ENCODE measurements at places on chromosomes 6 and 20.
A peak's percentile ranks its signal among the peaks of the same experiment; 100 is the strongest.

- DNase-seq, result no peak
Measured at GRCh38 chr6:32581315-32582095, 8.1 kb downstream of the HLA-DRB1 start.

DNA sequence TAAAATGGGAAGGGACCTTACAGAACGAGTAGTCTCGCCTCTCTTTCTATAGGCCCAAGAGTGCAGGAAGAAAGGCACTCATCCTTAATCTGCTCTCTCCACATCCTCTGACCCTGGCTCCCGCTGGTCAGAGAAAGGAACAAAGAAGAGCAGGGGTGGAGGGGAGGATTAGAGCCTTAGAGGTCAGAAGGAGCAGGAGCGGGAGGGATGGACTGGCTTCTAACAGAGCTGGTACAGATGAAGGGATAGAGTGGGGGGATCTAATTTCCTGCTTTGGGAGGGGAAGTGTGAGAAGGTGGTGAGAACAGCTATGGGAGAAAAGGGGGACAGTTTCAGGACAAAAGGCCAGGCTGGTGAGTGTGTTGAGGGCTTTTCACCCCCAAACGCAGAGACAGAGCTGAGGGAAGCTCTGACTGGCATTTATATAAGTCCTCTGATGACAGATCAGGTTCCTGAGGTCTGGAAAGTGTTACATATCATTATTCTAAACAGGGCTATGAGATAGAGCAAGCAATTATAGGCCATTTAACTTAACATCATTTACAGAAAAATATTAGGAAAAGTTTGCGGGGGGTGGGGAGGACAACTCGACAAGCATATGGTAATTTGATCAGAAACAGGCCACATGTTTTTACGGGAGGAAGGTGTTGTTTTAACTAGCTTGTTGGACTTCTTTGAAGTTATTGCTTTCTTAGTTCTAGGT lies 111.1 kb downstream of the FOXC1 start:
- no peak for DNase-seq

DNA sequence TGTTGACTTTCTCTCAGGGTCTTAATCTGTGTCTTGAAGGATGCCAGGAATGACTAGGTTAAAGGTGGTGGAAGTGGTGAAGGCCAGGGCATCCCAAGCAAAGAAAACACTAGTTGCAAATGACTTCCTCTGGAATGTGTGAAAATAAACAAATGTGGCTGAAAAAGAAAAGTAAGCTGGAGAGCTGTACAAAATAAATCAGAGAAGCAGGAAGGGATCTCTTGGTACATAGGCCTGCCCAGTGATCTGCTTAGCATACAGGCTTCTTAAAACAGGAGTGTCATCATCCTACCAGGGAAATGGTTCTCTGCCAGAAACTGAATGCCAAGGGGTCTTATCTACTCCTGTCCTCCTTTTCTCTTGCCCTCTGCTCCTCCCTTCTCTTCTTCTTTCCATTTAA lies 1616.0 kb downstream of the KHDRBS2 start:
- no peak for DNase-seq

- no peak for DNase-seq
Measured at GRCh38 chr6:139856562-139856961, 482.1 kb upstream of the CITED2 start.

DNA sequence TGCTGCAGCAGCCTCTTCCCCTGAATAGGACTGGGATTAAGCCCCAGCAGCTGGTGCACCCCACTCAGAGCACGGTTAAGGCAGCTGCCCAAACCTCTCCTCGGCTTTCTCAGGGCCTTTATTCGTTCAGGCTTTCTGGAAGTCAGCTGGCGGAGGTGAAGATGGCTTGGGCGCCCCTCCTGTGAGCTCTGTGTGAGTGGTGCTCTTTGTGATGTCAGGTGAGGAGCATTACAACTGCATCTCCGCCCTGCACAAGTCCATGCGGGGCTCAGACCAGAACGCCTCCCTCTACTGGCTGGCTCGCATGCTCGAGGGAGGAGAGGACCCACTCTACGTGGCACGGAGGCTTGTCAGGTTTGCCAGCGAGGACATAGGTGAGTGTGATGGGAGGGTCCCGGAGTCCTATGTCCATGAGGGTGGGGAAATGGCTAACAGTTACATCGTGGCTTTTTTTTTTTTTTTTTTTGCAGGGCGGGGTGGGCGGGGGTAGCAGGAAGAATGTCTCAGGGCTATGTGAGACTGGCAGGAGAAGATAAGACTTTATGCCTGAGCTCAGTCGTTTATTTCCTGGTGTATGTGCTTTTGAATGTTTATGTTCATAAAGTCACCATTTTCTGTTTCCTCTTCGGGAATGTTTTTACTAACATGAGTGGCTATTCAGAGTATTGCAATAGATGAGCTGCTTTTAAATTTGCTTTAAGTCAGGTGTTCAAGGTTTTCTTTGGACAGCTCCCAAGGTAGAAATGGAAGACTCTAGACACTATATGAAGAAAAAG lies 18.2 kb downstream of the WRNIP1 start:
- DNase-seq, result no peak

DNA sequence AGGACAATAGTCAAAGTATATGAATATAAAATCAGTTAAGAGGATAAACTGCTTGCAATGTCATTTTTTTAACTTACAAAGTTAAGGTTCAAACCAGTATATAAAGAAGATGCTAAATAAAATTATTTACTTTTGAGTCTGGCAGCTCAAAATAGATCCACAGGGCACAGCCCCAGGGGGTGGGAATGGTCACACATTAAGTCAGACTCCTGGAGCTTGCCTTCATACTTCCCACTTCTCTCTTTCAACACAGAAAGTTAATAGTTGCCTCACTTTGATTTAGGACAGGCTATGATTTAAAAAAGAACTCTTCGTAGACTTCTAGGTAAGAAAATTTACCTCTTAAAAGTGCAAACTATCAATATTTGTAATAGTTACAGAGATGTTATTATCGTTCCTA lies 158.3 kb upstream of the RUNX2 start:
- DNase-seq, result no peak

GRCh38 chr6:163133691-163134090 lies 280.8 kb upstream of the QKI start:
- no peak for DNase-seq

DNA sequence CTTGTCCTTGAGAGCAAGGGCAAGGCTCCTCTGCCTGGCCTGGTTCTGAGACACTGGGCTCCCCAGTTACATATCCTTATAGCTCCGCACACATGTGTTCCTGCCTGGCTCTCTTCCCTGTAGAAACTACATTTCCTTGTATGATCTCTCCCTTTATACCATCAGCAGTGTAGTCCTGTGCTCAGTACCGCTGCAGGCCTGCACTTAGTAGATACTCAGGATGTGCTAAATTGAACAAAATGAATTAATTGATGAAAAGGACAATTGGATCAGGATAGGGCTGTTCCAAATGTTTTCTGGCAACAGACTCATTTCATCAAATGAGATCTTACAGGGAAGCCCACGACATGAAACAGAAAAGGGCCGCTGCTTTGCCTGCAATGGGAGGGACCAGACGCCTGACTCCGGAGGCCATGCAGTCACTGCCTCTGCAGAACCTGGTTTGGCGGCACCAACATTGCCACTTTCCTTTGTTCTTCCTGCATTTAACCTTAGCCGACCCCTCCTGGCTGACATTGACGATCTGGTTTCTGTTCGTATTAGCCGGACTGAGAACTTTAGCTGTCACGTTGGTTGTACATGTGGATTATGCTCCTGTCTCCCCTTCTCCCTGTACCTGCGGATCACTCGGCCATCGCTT lies 53.3 kb downstream of the CHMP4B start:
- DNase-seq, result no peak

DNA sequence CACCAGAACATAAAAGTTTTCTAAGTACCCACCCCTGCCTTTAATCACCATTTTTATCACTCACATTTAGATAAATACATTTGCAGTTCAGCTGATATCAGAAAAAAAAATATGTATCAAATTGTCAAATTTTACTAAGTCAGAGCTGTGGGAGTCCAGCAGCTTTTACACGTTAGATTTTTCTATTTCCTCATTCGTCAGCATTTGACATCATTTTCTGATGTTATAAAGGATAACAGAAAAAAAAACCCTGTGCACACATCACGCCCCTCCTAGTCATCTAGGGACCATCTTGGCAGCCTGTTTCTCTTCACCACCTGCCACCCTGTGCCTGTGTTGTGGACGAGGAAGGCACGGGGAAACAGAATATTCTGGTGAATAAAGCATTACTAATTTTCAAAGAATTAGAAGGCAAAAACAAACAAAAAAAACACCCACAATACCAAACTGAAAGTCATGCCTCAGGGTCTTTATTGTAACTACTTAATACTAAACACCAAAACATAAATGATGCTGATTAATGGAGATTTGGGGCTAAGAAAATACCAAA lies 12.4 kb downstream of the B4GALT5 start:
- DNase-seq, result peak; percentile 68

- no peak for DNase-seq
Measured at GRCh38 chr20:62968378-62969178, 16.1 kb downstream of the SLC17A9 start.

GRCh38 chr20:56001106-56001785 lies 4.1 kb downstream of the CBLN4 start:
- no peak for DNase-seq

- DNase-seq, result no peak
Measured at GRCh38 chr20:32087070-32087469, 22.4 kb upstream of the TM9SF4 start.

- DNase-seq, result no peak
Measured at GRCh38 chr6:155955038-155955437, 499.4 kb upstream of the NOX3 start.

DNA sequence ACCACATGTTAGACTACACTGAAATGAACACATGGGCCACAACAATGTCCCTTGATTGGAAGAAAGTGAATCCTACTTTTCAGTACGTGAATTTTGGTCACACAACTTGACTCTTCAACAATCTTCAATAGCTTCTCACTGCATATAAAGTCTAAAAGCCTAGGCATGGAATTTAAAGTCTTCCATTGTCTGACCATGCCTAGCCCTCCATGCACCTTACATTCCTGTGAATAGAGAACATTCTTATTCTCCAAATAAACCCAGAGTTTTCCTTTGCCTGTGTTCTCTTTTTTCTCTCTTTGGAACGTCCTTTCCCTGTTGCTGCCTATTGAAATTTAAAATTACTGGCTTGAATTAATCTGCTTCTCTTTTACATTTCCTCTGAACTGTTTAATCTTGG lies 207.5 kb downstream of the ASCC3 start:
- no peak for DNase-seq

DNA sequence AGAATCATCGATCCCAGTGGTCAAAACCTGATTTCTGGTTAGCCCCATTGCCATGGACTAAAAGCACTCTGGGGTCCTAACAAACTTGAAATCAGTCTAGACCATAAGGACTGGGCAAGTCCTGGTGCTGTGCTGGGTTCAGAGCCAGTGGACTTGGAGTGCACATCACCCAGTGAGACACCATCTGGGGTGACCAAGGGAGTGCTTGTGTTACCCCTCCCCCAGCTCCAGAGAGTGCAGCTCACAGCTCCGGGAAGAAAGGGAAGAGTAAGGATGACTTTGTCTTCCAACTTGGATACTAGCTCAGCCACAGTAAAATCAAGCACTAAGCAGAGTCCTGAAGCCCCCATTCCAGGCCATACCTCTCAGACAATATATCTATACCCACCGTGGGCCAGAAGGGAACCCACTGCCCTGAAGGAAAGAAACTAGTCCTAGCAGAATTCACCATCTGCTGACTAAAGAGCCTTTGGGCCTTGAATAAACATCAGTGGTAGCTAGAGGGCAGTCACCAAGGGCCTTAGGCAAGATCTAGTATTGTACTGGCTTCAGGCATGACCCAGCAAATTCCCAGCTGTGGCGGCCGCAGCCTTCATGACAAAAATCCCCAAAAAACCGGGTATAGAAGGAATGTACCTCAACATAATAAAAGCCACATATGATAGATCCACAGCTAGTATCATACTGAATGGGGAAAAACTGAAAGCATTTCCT lies 153.5 kb upstream of the OGFRL1 start:
- no peak for DNase-seq

DNA sequence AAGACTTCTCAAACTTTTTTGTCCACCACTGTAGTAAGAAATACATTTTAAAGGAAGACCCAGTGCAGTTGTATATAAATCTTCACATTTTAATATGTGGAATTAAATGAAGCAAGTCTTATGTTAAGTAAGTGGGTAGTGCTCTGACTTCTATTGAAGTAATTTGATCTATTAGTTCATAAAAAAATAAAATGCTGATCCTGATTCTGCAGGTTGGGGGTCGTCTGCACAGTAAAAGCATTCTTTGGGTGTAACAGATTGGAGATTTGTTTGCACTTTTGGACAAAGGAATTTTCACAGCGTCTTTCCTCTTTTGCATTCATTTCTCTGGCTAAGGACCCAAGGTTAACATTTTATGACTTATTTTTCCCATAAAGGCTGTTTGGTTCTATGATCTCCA lies 106.8 kb downstream of the RNF144B start:
- no peak for DNase-seq

- no peak for DNase-seq
Measured at GRCh38 chr20:58938541-58938940, 42.5 kb upstream of the NELFCD start.

DNA sequence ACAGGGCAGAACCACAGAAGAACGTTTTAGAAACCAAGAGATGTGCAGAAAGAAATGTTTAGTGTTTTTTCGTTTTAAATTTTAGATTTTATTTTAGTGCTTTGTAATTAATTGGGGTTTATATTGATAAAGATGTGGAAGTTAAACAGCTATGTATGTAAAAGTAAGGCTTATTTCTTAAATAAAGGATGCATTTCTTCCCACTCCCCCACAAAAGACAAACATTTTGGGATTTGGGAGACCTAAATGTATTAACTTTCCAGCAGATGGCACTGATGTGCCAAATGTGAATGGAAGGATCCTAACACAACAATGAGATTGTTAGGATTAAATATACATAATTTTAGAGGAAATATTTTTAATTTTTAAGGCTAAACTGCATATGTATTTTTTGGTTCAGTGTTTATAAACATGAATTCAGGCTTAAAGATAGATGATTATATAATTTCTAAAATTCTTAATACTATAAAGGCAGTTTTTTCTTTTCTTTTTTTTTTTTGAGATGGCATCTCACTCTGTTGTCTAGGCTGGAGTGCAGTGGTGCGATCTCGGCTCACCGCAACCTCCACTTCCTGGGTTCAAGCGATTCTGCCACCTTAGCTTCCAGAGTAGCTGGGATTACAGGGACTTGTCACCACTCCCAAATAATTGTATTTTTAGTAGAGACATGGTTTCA lies 12.0 kb downstream of the PFDN4 start:
- DNase-seq, result no peak

- DNase-seq, result no peak
Measured at GRCh38 chr20:10131732-10132345, 86.8 kb upstream of the SNAP25 start.

- no peak for DNase-seq
Measured at GRCh38 chr20:1817577-1818211, 77.5 kb upstream of the SIRPA start.

- no peak for DNase-seq
Measured at GRCh38 chr6:14274546-14275492, 157.2 kb downstream of the CD83 start.

DNA sequence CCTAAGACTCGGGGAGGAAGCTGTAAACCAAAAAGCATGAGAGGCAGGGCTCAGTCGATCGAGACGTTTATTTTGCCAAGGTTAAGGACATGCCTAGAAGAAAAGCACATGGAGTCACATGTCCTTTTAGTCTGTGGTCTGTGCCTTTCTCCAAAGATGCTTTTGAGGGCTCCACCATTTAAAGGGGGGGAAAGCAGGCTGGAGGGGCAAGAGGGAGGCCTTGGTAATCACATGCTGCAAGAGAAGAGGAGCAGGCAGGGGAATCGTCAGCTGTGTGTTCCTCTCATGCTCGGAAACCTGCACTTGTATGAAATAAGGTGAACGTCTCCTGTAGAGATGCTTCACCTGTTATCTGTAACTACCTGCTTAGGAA lies 9.1 kb upstream of the YTHDF1 start:
- DNase-seq, result no peak
